CD4-positive, alpha-beta T cell (primary cell): ENCODE measurements at places on chromosomes 6 and 20.

DNA sequence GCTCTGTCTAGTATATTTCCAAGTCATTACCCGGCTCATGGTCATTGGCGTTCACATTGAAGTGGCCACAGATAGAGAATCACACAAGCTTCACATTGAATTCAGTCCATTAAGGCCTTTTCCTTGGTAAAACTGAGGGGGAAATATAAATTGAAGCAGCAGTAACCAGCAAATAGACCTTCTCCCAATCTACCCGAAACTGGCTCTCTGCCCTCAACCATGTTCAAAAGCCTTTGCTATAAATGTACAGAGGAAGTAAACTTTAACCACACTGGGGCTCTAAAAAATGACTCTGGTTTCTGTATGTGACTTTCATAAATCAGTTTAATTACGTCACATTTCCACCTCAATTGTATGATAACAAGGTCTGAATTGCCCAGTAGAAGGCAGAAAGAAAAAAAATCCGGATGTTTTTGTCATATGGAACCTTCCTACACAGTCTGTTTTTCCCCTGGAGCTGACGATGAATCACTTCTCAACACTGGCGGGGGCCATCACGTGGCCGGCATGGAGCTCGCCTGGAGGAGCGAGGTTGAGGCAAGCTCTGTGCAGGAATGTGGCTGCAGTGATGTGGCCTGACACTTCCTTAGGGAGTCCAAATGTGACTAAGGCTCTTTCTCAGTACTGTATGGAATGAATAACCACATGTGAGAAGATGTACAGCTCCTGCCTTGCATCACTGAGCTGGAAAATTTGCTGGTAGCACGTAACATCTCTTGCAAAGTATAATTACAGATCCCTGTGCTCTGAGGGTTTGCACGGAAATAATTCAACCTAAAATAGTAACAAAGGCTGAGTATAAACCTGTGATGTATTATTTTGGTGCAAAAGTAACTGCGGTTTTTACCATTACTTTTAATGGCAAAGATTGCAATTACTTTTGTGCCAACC, 58.6 kb upstream of the SNX9 start:
- DNase-seq: peak; percentile 94

- DNase-seq: no peak
Measured at GRCh38 chr20:48813446-48813747, 14.4 kb downstream of the PREX1 start.

GRCh38 chr20:50727792-50728485, 3.4 kb upstream of the PARD6B start:
- DNase-seq: no peak

- DNase-seq: no peak
Measured at GRCh38 chr6:149075616-149076354, 241.7 kb upstream of the TAB2 start.

GRCh38 chr20:64116541-64117431, 9.4 kb upstream of the NPBWR2 start:
- no peak for DNase-seq
